ENCODE measurements at places on chromosomes 4 and X.

- no peak for DNase-seq
Observed at GRCh38 chrX:106707771-106708454, 18.6 kb upstream of the RNF128 start.

- DNase-seq, result no peak
Observed at GRCh38 chr4:112765317-112765974, 128.5 kb downstream of the LARP7 start.

GRCh38 chr4:150573534-150573933, 8.4 kb upstream of the MAB21L2 start:
- no peak for DNase-seq

DNA sequence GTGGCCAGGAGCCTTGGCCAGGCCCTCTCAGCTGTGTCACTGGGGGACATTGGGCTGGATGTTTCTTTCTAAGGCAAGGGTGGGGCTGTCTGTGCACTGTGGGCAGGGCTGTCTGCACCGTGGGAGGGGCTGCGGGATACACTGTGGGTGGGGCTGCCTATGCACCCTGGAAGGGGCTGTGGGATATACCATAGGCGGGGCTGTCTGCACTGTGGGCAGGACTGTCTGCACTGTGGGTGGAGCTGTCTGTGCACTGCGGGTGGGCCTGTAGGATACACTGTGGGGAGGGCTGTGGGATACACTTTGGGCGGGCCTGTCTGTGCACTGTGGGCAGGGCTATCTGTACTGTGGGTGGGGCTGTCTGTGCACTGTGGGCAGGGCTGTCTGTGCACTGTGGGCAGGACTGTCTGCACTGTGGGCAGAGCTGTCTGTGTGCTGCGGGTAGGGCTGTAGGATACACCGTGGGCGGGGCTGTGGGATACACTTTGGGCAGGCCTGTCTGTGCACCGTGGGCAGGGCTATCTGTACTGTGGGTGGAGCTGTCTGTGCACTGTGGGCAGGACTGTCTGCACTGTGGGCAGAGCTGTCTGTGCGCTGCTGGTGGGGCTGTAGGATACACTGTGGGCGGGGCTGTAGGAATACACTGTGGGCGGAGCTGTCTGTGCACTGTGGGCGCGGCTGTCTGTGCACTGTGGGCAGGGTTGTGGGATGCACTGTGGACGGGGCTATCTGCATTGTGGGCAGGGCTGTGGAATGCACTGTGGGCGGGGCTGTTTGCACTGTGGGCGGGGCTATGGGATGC, 31.1 kb downstream of the ACOX3 start:
- DNase-seq, result peak; percentile 45

GRCh38 chrX:65407157-65407626, 127.4 kb downstream of the LAS1L start:
- no peak for DNase-seq

GRCh38 chr4:67884701-67885100, 899 bp upstream of the TMPRSS11D start:
- DNase-seq, result no peak

GRCh38 chrX:11100281-11101035, 10.7 kb upstream of the HCCS start:
- no peak for DNase-seq

DNA sequence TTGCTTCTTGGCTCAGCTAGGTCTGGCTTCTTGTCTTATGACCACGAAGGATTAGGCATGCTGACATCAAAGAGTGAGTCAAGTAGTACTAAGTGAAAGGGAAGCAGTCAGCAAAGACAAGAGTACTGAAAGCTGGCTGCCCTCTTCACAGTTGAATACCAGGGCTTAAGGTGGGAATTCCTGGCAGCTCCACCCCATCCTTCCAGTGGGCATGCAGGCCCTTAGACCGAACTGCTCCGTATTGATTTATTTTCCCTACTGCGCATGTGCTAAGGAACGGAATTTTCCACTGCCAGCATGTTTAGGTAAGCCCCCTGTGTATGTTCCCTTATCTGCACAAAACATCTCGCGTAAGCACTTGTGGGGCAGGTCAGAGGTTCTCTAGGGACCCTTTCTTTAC, 2320.1 kb downstream of the ARAP2 start:
- DNase-seq, result no peak

DNA sequence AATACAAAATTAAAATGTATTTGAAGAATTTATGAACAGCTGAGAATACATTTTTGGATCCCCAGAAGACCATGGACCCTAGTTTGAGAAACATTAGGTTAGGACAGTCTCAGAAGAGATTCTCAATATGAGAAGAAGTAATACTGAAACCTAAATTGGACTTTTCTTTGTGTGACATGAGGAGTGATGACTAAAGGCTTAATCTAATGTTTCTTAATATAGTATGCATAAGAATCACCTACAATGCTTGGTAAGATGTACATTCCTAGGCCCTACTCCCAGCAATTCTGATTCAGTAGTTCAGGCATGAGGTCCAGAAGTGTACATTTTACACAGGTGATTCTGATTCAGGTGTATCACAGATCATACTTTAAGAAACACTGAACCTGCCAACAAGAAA, 31.6 kb upstream of the HUWE1 start:
- no peak for DNase-seq

DNA sequence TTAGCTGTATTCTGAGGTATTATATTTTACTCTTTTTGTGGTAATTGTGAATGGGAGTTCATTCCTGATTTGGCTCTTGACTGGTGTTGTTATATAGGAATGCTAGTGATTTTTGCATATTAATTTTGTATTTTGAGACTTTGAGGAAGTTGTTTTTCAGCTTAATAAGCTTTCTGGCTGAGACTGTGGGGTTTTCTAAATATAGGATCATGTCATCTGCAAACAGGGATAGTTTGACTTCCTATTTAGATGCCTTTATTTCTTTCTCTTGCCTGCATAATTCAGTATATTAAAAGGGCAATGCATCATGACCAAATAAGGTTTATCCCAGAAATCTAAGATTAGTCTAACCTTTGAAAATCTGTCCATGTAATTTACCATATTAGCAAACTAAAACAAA, 44.7 kb upstream of the EPGN start:
- DNase-seq, result no peak

DNA sequence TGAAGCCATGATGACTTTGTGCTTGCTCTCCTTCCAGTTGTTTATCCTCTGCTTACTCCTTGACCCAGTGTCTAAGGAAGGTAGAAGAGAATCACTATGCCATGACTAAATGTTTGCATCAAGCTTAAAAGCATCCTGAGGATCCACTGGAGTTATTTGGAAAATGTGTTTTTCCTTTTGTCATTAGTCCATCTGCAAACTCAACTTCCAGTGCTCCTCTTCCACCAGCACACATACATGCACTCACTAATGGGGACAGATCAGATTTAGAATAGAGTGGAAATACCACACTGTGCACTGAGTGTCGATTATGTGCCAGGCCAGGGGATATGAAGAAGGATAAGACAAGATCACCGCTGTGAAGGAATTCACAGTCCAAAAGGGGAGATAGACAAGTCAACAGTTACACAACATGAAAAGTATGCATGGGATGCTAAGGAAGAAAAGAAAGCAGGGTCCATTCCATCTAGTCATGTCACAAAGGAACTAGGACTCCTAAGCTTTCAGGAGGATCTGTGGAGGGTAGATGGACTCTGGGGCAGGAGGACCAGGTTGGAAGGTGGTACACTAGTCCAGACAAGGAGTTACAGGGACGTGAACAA, 1.9 kb downstream of the OCIAD2 start:
- DNase-seq, result no peak

DNA sequence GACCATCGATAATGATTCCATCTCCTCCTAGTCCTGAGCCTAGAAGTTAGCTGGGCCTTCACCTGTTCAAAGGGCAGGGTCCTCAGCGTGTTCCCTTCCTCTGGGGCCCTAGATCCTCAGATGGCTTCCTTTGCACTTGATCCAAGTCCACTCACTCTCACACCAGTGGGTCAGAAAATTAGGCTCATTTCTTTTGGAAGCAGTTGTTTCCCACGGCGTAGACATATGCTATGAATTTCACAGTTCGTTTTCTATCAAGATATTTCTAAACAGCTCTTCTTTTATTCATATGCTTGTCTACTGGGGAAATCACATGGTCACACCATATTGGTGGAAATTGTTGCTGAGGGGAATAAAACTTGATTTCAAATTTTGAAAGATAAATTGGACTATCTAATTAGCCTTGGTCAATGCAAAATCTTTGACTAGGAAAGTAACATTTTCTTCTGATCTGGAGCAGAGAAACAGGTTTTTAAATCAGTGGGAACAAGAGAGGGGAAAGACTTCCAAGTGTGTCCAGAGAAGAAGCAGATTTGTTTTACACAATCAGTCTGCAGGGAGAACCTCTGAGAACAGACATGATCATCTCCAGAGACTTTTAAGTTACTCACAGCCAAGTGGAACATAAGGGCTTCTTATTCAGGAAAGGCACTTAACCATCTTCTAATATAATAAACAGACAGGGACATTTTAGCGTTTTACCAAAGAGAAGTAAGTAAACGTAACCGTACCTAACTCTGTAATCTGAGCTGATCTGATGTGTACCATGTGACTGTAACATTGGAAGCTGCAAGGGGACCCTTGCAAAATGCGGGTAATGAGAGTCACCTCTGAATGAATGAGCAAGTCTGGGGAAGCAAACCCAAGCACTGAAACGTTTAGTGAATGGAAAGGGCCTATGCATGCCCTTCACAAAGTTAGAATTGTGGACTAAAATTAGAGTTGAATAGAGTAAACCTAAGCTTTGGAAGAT, 455.7 kb upstream of the FAT1 start:
- no peak for DNase-seq

- DNase-seq, result no peak
Observed at GRCh38 chr4:7867191-7867590, 72.5 kb downstream of the AFAP1 start.

DNA sequence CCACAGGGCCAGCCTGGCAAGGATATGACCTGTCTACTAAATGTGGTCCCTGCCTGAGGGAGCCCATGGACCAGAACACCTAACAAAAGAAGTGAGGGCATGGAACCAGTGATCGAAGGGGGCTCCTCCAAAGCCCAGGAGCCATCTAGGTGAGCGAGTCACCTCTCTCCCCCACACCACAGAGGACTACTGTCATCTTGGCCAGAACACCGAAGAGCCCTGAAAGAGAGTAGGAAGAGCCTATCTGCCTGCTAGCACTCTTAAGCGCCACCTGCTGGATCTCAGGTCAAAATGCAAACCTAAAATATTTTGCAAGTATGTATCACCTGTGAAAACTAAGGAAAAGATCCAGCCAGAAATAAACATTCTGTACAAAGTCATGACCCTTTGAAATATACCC, 137.9 kb upstream of the ZXDB start:
- DNase-seq, result no peak

DNA sequence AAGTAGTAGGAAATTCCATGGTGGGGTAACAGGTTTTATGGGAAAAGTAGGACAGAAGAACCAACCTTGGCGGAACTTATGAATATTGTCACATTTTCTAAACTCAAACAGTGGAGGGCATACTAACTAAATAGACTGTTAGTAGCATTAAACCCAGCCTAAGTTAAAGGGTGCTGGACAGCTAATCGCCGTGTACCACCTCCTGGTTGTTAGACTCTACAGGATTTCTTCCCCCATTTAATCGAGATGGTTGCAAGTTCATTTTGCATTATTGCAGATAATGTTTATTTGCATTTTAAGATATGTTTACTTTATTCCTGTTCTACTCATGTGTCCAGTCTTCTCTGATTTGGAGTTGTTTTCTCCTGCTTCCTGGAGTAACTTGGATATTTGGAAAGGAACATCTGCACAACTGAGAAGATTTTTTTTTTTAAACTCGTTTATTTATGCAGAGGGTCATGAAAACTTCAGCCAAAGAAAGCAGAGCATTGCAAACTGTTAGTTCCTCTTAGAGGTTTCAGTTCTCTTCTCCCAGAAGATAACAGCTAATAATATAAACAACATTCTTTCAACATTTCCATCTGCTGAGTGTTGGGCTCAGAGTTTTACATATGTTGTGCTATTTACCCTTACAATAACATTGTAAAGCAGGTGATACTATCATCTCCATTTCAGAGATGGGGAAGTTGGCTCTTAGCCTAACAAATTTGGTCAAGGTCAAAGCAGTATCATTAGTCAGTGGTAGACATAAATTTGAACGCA, 51.5 kb upstream of the TBC1D9 start:
- no peak for DNase-seq

GRCh38 chr4:3010998-3011397, 47.6 kb downstream of the GRK4 start:
- DNase-seq, result no peak

GRCh38 chr4:7816771-7817170, 122.9 kb downstream of the AFAP1 start:
- DNase-seq, result no peak

DNA sequence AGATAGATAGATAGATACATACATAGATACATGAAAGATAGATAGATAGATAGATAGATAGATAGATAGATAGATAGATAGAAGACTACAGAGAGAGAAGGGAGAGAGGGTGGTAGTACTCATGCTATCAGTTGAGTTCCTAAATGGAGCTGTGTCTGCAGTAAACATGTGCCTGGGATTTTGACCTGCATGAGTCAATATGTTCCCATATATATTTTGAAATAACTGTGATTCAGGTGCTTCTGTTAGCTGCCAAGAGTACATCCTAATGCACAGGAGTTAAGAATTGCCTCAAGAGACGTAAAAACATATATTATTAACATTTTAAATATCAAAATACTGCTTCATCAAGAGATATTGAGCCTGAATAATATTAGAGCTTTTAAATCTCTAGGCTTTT, 379.4 kb downstream of the GRXCR1 start:
- DNase-seq, result no peak

GRCh38 chr4:114474188-114474800, 124.3 kb upstream of the UGT8 start:
- no peak for DNase-seq

DNA sequence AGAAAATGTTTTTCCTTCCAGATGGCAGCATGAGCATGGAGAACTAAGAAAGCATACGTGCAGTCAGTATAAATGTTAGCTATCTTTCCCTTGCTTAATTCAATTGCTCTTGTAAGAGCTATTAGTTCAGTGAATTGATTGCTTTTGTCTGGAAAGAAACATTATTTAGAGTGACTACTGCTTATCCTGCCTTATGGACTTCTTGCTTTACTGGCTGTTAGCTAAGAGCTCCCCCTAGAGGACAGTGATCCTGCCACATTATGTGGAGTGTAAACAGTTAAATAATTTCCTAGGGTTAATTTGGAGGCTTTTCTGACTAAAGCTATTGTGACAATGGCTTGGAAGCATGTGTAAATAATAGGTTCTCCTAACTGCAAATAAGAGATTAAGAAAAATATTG, 1402.4 kb downstream of the FAM133A start:
- no peak for DNase-seq

DNA sequence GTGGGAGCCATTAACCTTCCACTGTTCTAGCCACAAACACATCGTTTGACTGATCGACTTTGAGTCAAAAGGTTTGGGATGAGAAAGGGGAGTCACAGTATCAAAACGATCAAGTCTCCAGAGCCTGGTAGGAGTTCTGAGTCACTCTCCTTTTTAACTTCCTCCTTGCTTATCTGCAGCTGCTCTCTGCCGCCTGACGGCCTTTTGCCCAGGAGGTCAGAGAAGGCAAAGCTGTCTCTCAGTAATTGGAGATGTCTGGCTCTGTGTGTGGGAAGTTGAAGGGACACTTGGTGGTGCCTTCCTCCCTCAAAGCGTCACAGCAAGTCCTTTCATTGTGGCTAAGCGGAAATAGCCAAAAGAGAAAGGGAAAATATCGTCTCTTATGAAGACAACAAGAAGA, 63.1 kb downstream of the ANOS1 start:
- DNase-seq, result no peak

GRCh38 chr4:91990726-91991125, 313.0 kb upstream of the GRID2 start:
- no peak for DNase-seq

Data from stimulated activated CD8-positive, alpha-beta memory T cell treated with anti-CD3 and anti-CD28 coated beads, Interleukin-15, amount 100 ng/mL, for 48 hours (primary cell).